ENCODE measurements at places on chromosomes 1 and 21.

DNA sequence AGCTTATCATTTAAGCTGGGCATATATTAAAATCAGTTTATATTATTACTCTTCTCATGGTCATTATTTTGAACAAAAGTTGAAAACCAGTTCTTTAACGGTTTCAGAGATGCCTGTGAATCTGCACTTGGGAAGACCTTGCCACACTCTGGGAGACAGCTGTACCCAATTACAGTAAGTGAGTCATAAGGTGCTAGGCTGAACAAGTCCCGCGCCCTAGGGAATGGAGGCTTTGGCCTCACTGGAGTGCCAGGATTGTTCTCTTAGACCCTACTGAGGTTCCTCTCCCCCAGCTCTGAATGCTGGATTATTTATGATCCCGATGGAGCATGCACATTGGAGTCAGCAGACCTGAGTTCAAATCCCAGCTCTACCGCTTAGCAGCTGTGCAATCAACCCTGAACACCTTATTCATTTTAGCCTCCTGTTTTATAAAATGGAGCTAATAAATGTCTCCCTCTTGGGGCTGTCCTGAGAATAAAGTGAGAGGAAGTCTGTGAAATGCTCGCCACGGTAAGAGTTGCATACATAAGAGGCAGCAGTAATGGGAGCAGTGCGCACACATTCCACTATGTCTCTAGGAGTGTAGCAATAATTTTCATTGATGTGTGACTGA, 266.2 kb downstream of the FOXD2 start:
- no peak for DNase-seq

- DNase-seq: no peak
Observed at GRCh38 chr1:99171184-99171813, 93.0 kb upstream of the PLPPR4 start.

GRCh38 chr1:175390522-175391254, 198.1 kb upstream of the KIAA0040 start:
- no peak for DNase-seq

DNA sequence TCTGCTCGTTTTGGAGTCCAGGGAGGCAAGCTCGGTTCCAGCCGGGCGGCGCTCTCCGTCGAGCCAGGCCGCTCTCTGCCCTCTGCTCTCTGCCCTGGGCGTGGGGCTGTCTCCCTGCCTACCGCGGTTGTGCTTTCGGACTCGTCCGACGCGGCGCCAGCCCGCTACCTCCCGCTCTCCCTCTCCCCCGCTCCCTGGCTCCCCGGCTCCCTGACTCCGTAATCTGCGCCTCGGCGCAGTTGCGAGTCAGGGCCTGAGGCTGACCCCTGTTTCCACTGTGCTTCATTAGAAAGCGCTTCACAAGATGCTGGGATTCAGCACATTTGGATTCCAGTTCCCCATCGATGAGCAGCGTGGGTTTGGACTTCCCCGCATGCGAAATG, 2.2 kb downstream of the SOX13 start:
- DNase-seq: no peak

DNA sequence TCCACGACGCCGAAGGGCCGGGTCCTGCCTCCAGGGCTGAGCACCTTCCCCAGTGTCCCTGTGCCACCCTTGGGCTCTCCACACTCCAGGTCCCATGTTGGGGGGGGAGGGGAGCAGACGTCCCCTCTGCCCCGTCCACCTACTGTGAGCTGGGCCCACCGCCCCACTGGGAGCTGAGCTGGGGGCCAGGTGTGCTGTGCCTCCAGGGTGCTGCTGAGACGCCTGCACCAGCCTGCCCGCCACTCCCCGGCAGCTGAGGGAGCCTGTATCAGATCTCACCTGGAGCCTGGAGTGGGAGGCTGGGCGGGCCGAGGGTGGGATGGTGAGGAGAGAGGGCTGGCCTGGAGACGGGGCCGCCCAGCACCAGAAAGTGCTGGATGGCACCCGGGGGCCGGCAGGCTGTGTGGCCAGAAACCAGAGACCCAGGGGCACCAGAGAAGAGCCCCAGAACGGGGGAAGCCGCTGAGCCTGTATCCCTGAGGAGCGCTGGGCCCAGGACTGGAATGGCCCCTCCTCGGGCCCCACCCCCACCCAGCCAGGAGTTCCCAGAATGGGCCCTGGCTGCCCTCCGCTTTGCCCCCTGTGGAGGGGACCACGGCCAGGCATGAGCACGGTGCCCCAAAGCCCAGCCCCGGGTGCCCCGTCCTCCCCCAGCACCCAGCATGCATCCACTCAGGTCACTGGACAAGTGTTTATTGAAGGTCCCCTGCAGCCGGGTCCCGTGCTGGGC, 3.4 kb downstream of the TNFRSF18 start:
- DNase-seq: no peak

GRCh38 chr1:174815474-174815908, 184.3 kb upstream of the CACYBP start:
- no peak for DNase-seq

GRCh38 chr1:207925210-207925609, 14.3 kb upstream of the CD34 start:
- DNase-seq: no peak

GRCh38 chr1:102219463-102219862, 222.7 kb upstream of the OLFM3 start:
- no peak for DNase-seq

DNA sequence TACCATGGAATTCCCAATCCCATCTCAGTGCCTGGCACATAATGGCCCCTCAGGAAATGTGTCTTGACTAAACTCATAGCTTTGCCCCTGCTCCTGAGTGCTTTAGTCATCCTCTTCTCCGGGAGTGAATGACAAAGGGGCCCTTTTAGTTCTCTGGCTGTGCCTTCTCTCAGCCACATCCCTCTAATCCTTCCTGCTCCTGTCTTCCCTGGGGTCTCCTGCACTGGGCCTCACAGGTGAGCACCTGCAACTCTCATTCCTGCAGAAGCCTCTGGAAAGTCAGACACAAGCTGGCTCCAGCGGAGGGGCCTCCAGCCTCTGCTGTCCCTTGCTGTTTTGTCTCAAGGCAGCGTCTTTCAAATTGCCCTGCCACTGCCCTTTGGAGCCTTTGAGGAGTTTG, 14.0 kb upstream of the ETV3L start:
- no peak for DNase-seq

DNA sequence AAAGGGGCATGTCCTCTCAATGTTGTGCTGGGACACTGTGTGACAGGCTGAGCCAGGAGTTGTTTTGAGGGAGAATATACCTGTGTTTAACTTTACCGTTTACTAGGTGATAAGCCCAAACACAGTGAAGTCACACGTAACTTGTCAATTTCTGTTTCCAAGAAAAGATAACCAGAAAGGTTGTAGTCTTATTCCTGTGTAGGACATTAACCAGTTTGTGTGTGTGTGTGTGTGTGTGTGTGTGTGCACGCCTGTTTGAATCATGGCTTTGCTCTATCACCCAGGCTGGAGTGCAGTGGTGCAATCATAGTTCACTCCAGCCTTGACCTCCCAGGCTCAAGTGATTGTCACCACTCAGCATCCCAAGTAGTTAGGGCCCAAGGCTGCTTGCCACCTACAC, 83.6 kb downstream of the MRPS6 start:
- no peak for DNase-seq

DNA sequence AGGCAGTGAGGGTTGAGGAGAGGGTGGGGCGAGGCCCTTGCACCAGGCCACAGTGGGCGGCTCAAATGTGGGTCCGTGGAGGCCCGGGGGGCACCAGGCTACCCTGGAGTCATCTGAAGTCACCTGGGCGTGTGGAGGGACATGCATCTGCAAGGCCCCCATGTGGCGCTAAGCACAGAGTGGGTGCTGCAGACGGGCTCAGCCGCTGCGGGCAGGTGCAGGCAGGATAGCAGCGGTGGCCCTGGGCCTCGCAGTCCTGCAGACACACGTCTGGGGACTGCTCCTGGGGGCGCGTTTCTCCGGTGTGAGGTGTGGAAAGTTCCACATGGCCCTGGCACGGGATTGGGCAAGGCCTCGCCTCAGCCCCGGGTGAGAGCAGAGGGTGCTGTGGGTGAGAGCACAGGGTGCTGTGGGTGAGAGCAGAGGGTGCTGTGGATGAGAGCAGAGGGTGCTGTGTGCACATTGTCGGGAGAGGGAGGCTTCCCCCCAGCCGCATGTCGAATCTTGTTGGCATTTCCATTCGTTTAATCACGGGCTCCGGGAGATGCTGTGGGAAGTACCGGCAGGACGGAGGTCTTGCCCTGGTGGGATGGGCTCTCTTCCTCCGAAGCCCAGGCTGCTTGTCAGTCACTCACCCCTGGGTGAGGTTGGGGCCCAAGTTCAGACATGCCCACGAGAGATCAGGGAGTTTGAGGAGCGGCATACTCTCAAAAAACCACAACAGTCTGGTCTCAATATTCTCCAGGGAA, 46.5 kb downstream of the TP73 start:
- no peak for DNase-seq

DNA sequence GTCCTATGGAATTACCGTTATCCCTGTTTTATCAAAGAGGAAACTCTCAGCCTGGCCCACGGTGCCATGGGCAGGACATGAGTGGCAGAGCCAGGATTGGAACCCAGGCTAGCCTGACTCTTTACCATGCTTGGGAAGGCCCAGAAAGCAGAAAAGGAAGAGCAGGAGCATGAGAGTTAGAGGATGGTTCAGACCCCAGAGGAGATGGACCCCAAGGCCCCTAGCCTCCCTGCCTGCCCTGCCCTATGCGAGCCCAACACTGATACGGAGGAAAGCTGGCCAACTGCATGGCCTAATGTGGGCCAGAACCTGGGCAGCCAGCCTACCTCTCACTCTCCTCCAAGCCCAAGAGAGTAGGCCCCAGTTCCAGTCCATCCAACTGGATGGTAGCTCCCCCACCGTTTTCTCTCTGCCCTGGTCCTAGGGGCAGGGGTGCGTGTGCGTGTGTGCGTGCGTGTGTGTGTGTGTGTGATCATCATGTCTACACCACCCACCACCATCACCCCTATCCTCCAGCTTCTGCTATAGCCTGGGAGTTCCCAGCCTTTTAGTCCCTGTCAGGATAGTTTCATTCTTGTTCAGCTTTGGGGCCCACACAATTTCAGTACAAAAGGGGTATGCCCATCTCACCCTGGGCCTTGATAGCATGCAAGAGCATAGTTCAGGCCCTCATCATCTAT, 15.4 kb upstream of the MEX3A start:
- no peak for DNase-seq

GRCh38 chr1:40848530-40849189, 13.5 kb downstream of the CITED4 start:
- DNase-seq: no peak

- no peak for DNase-seq
Observed at GRCh38 chr1:175857756-175858155, 114.4 kb upstream of the TNR start.

- no peak for DNase-seq
Observed at GRCh38 chr1:248688527-248689298, 13.9 kb downstream of the OR14I1 start.

DNA sequence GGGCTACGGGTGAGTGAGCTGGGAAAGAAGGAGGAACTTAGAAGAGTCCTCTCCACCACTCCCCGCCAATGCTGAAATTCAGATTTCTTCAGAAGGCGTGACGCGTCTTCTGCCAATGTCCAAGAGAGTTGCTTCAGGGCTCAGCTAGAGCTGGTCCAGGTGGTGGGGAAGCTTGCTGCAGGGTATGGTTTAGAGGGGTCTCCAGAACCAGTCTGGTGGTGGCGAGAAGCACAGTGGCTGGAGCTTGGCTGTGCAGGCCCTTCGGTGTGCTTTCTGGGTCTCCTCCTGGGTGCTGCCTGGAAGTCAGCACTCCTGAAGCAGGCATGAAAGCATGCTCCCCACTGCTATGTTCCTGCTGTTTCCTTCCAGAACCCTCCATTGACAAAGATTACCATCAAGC, 387.2 kb downstream of the PTPRU start:
- no peak for DNase-seq

GRCh38 chr1:179178950-179179349, 50.5 kb downstream of the ABL2 start:
- DNase-seq: no peak

DNA sequence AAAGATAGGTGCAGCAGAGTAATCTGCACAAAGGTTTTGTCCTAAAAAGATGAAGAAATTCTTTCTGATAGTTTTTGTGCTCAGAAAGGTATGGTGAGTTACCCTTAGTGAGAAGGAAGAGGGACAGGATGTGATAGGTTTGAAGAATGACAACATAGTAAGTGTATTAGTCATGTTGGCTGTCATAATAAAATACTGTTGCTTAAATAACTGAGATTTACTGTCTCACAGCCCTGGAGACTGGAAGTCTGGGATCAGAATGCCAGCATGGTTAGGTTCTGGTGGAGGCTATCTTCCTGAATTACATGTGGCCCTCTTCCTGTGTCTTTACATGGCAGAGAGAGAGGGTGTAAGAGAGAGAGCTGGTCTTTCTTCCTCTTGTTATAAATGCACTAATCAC, 965.2 kb downstream of the TTLL7 start:
- DNase-seq: no peak

DNA sequence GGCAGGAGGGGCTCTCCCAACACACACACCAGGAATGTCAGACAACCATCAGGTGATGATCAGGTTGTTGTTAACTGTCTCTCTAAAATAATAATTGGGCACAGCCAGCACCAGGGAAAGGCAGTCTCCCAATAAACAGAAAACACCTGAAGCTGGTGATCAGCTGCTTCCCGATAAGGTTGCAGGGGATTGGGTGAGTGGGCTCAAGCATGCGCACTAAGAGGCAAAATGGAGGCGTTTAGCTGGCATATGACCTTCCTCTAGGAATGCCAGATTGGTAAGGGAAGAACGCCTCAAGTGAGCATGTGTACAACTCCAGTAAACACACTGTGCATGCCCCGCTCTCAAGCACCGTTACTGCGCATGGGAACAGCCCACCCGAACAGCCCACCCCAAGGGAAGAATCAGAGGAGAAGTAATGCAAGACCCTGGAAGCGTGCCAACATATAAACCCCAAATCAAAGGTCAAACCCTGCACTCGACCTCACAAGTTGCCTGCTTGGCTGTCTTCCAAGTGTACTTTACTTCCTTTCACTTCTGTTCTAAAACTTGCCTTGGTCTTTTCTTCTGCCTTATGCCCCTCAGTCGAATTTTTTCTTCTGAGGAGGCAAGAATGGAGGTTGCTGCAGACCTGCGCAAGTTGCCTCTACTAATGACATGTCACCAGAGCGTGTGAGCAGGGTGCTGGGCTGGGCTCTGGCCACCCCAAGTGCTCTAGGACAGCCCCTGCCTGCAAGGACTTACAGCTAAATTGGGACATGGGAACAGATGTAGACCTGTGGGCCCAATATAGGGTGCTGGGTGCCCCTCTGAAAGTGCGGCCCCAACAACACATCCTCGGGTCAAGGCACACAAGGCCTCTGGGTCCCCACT, 200.8 kb downstream of the RHOU start:
- no peak for DNase-seq

- no peak for DNase-seq
Observed at GRCh38 chr1:26469558-26469957, 2.7 kb upstream of the HMGN2 start.

GRCh38 chr1:236455243-236455642, 61.2 kb downstream of the EDARADD start:
- no peak for DNase-seq

DNA sequence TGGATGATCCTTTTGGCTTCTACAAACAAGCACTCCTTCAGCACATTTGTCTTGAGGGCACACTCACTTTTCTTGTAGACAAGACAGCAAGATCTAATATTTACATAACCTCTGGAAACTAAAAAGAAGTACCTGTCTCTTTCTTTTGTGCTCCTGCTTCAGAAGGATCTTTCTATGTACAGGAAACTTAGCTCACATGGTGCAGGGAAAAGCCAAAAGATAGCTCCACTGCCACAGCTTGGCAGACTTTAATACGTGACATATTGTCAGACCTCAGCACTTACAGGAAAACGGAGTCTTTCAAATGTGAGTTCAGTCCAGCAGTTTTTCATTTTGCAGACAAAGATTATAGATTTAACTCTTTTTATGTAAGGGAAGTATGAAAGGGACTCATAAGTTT, 225.5 kb upstream of the SAMSN1 start:
- DNase-seq: no peak

Data from 8988T (cell line).